NCI-H345 (cell line): ENCODE measurements at places on chromosomes 6 and 20.
A peak's percentile ranks its signal among the peaks of the same experiment; 100 is the strongest.

DNA sequence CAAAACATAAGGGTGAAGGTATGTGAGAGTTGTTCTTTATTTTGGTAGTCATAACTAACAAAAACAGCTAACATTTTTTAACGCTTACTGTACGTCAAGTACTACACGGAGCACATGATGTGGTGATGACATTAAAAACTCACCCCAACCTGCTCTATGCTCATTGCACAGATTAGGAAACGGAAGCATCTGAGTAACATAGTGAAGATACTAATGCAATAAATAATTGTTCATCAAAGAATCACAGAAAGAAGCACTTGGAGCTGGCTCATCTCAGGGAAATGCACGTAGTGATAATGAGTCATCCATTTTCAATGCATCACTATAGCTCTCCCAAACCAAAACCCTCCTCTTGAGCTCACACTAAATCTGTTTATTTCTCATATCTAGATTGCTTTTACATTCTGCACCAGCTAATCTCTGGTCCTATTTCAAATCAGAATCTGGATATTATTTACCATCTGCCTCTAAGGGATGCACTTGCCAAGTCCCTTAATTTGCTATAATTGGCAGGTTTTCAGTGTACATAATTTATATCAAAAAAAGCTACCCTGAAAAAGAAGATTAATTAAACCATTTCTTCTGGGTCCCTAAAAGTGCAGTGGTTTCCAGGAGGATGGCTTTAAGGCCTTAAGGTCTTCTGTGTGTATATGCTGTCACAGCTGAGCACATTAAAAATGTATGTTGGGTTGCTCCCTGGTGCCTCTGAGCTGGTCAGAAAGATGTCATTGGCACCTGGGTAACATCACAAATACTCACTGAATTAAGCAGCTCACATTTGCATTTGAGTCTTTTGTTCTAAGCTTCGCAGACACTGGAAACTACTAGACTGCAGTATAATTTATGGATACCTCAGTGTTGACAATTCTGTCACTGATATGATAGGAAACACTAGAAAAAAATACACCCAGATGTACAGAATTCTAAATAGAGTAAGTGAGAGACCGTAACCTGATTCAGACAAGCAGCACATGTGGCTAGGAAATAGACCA lies 677.4 kb upstream of the CITED2 start:
- DNase-seq: no peak

- DNase-seq: peak; percentile 15
Measured at GRCh38 chr6:156617376-156617775, 159.8 kb upstream of the ARID1B start.

- peak; percentile 2 for DNase-seq
Measured at GRCh38 chr6:98416027-98416426, 418.3 kb upstream of the POU3F2 start.

DNA sequence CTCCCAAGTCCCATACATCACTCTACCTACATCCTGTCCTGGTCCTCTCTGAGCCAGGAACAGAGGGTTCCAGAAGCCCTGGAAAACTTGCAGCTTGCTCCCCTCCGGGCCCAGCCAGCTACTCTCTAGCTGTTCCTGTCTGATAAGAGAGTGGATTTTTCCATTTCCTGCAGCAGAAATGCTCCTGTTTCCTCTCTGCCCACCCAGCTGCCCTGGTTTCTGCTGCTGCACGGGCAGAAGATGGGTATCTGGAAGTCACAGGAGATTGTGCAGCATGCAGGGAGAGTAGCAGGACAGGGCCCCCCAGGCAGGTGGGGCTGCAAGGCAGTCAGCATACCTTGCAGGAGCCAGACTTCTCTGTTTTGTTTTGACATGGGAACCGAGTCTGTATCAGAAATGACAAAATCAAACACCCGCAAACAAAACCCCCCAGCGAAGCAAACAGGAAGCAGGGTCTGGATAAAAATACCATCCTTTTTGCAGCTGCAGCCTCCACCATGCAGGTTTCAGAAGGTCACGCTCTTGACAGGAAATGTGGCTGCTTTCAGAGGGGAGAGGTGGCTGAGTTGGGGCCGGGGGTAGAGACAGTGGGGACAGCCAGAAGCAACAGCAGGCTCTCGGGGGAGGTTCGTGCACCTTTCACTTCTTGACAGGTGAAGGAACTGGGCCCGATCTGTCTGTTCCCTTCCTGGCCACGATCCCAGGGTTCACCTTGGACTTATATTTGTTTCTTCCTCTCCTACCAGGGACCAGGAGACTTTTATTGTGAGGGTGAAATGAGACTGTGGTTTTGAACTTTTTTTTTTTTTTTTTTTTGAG lies 50.8 kb upstream of the FAM83D start:
- no peak for DNase-seq

DNA sequence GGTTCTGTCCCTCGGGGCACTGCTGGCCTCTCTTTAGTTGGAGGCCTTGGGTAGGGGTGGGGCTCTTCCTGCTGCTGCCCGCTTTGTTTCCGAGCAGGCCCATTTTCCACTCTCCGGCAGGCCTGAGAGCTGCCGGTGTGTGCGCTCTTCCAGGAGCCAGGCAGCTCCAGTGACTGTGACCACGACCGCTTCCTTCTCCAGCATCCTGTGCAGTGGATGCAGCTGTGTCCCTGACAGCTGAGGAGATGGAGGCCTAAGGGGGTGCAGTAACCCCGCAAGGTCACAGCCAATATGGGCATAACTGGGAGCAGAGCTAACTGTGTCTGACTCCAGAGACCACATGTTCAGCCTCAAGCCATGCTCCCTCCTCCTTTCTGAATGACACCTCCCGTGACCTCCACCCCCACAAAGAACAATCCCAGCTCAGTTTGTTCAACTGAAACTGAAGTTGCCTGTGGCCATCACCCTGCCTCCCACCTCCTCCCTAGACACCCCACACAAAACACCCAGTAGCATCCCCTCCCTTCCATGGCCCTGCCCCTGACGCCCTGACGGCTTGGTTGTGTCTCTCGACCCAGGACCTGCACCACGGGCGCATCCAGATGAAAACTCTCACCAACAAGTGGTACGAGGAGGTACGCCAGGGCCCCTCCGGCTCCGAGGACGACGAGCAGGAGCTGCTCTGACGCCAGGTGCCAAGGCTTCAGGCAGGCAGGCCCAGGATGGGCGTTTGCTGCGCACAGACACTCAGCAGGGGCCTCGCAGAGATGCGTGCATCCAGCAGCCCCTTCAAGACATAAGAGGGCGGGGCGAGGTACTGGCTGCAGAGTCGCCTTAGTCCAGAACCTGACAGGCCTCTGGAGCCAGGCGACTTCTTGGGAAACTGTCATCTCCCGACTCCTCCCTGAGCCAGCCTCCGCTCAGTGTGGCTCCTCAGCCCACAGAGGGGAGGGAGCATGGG lies 27.8 kb downstream of the SPATA2 start:
- no peak for DNase-seq

GRCh38 chr20:53656293-53657202 lies 62.9 kb upstream of the ZNF217 start:
- no peak for DNase-seq

GRCh38 chr20:41287327-41287726 lies 30.2 kb downstream of the ZHX3 start:
- no peak for DNase-seq

GRCh38 chr6:37922563-37922962 lies 103.0 kb downstream of the ZFAND3 start:
- no peak for DNase-seq

GRCh38 chr6:159880412-159880975 lies 10.3 kb upstream of the MAS1 start:
- no peak for DNase-seq
